ENCODE measurements at places on chromosomes 7 and 10.

DNA sequence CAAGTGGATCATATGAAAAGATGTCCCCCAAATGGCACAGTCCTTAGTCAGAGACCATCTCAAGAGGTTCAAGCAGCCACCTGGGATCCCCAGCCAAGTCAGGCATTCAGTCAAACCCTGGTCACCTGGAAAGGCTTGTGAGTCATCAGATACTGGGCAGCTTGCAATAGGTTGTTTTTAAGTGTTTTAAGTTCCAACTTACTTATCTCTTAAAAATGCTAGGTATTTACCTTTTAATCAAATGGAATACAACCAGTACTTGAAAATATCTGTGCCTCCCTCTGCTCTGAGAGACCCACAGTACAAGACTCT is 262.2 kb downstream of the WDR11 start:
- H3K27me3 ChIP-seq, result no peaks in the 10 kb centered on the region
- H3K4me3 ChIP-seq, result no peak overlapping the region
- no peaks in the 10 kb centered on the region for H3K4me1 ChIP-seq
- DNase-seq, result peak; percentile 16

GRCh38 chr10:119201233-119201632 is 6.1 kb upstream of the GRK5 start:
- H3K27me3 ChIP-seq, result peaks cover 4% of the 10 kb centered on the region
- no peak overlapping the region for H3K27ac ChIP-seq
- peaks cover 21% of the 10 kb centered on the region for H3K4me1 ChIP-seq
- no peak for DNase-seq
- H3K36me3 ChIP-seq, result no peaks in the 10 kb centered on the region

DNA sequence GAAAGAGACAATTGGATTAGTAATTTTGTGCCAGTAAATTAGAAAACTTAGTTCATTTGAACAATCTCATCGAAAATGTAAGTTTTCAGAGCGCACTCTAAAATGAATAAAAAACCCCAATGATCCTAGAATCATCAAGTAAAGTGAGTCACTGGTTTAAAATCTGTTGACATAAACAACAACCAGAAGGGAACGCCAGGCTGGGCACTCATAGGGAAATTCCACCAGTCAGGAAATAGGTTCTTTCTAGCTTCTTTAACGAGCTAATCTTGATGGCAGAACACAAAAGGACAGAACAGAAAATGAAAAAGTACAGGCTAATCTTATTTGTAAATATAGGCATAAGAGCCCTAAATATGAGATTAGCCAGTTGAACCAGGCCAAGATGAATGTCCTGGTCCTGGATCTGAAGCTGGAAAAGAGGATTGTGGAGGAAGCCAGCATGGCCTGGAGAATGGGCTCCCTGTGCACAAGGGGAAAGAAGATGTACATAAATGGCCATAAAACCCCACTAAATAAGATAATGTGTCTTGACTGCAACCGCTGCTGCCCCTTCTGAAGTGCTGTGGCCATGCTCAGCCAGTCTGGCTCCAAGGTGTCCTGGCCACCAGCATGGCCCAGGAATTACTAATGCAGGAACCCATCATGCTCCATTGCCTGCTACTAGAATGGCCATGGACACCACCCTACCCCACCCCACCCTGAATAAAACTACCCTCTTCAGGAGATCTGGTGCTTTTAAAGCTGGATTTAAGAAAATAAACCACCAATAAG is 114.0 kb downstream of the WDFY4 start:
- no peak overlapping the region for H3K27ac ChIP-seq
- no peaks in the 10 kb centered on the region for H3K27me3 ChIP-seq
- no peaks in the 10 kb centered on the region for H3K4me1 ChIP-seq
- H3K4me3 ChIP-seq, result no peak overlapping the region

- no peaks in the 10 kb centered on the region for H3K36me3 ChIP-seq
- no peaks in the 10 kb centered on the region for H3K27me3 ChIP-seq
- H3K4me1 ChIP-seq, result peaks cover 6% of the 10 kb centered on the region
- no peak for DNase-seq
- H3K4me3 ChIP-seq, result no peak overlapping the region
Observed at GRCh38 chr10:103669243-103669929, 175.9 kb downstream of the NEURL1 start.

DNA sequence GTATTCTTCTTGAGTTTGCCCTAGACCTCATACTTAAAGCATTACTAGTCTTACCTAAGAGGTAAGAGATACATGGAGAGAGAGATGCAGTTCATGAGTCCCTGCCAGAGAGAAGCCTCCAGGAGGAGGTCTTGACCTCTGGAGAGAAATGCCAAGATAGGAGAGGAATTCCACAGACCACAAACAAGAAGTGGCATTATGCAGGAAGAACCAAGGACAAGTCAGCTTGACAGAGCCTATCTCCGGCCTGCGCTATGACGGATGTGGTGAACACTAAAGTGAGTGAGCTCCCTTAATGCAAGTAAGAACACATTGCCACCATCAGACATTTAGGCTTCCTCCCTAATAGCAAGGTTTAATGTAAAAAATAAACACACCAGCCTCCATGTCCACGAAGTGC is 27.9 kb upstream of the COL1A2 start:
- H3K27ac ChIP-seq, result no peak overlapping the region
- no peak for DNase-seq

DNA sequence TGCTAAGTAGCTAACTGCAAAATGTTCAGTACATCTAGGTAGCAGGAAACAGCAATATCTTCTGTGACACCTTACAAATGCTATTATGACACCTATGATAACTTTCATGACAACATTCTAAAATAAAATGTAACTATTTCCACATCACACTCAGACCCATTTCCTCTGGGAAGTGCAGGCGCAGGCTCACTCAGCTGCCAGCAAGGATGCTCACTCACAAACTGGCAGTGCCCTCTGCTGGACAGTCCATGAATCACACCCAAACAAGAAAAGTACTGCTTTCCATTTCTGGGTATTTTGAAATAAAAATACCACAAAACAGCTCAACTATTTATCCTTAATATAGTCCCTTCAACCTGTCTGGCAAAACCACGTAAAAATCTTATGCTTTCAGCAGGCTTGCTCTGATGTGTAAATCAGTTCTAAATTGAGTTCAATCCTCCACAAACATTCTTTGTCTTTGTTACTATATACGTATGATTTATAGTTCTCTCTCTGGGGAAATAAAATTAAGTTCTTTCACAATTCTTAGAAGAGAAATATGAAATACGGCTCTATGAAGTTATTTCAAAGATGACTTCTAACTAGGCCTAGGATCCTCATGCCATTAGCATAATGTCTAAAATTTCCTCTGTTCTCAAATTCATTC is 176.6 kb downstream of the PARD3 start:
- no peak overlapping the region for H3K27ac ChIP-seq
- no peak overlapping the region for H3K4me3 ChIP-seq
- no peaks in the 10 kb centered on the region for H3K4me1 ChIP-seq
- no peaks in the 10 kb centered on the region for H3K36me3 ChIP-seq
- DNase-seq, result peak; percentile 61

DNA sequence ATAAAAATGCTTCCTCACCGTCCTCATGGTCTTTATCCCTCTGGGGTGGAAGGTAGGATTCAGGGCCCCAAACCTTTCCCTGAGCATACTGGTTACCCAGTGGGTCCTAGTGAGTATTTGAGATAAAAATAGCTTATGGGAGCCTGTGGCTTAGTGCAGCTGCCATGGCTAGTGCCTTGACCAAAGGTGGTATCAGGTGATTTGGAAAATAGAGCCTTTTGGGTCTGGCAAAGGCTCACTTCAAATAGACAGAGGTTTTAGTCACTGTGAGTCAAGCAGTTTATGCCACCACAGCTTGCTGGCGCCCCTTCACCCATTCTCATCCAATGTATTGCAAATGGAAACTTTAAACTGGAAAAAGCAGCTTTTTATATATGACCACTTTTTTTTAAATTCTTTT is 30.4 kb downstream of the PLAU start:
- H3K27ac ChIP-seq, result no peak overlapping the region
- H3K4me3 ChIP-seq, result no peak overlapping the region
- no peaks in the 10 kb centered on the region for H3K36me3 ChIP-seq
- DNase-seq, result peak; percentile 39

- DNase-seq, result no peak
- H3K36me3 ChIP-seq, result no peaks in the 10 kb centered on the region
- no peak overlapping the region for H3K27ac ChIP-seq
- no peaks in the 10 kb centered on the region for H3K4me1 ChIP-seq
- no peak overlapping the region for H3K4me3 ChIP-seq
- no peaks in the 10 kb centered on the region for H3K27me3 ChIP-seq
Observed at GRCh38 chr7:98779800-98780587, 89.8 kb downstream of the TMEM130 start.

- no peak for DNase-seq
- no peak overlapping the region for H3K4me3 ChIP-seq
- no peaks in the 10 kb centered on the region for H3K36me3 ChIP-seq
- H3K27me3 ChIP-seq, result no peaks in the 10 kb centered on the region
- H3K27ac ChIP-seq, result no peak overlapping the region
Observed at GRCh38 chr10:102949916-102950315, 31.8 kb downstream of the CNNM2 start.

- H3K4me3 ChIP-seq, result peak overlapping the region; percentile 88
- H3K27ac ChIP-seq, result peak overlapping the region; percentile 47
- no peaks in the 10 kb centered on the region for H3K27me3 ChIP-seq
- H3K4me1 ChIP-seq, result peaks cover 23% of the 10 kb centered on the region
Observed at GRCh38 chr7:28688174-28688573, 270.0 kb downstream of the TRIL start.

DNA sequence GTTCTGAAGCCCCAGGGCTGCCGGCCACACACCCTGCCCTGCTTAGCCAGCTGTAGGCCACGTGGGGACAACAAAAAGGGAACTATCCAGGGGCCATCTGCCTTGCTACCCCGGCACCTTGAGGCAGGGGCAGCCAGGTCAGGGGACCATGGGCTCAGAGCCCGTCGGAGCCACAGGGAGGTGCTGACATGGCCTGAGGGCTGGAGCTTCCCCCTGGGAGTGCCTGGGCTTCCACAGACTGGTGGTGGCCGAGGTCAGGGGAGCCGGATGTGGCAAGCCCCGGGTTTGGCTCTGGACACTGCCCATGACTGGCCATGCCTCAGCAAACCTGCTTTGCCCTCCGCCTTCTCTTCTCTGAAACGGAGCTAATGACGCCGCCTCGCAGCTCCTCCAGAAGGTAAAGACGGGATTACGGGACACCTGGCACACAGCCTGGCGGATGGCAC is 178.5 kb downstream of the EBF3 start:
- no peaks in the 10 kb centered on the region for H3K36me3 ChIP-seq
- no peaks in the 10 kb centered on the region for H3K4me1 ChIP-seq
- H3K4me3 ChIP-seq, result no peak overlapping the region
- no peak overlapping the region for H3K27ac ChIP-seq
- DNase-seq, result no peak

- no peak overlapping the region for H3K4me3 ChIP-seq
- no peaks in the 10 kb centered on the region for H3K27me3 ChIP-seq
- H3K4me1 ChIP-seq, result peaks cover 49% of the 10 kb centered on the region
- peak; percentile 94 for DNase-seq
- H3K27ac ChIP-seq, result peak overlapping the region; percentile 81
Observed at GRCh38 chr10:61842755-61843497, 58.6 kb upstream of the ARID5B start.

DNA sequence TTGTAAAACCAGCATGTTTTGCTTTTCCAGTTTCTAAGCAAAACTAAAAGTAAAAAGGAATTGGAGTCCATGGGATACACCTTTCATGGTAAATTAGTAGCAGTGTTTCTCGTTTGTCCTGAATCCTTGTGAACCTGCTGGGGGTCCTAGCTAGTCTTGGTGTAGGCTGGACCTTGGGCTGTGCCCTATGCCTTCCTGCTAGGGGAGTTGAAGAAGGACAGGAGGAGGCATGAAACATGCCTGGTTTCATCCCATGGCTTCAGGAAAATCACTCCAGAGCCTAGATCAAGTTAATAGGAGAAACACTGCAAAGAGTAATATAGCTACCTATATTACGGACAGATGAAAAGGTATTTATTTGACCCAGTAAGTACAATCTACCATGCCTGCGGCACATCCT is 41.1 kb upstream of the GDF10 start:
- no peaks in the 10 kb centered on the region for H3K36me3 ChIP-seq
- no peak overlapping the region for H3K4me3 ChIP-seq
- peaks cover 1% of the 10 kb centered on the region for H3K4me1 ChIP-seq
- DNase-seq, result no peak
- H3K27me3 ChIP-seq, result no peaks in the 10 kb centered on the region

GRCh38 chr7:3215624-3216585 is 85.1 kb upstream of the SDK1 start:
- H3K27ac ChIP-seq, result no peak overlapping the region
- H3K4me3 ChIP-seq, result no peak overlapping the region
- no peak for DNase-seq
- no peaks in the 10 kb centered on the region for H3K36me3 ChIP-seq

GRCh38 chr10:88874281-88874680 is 5.8 kb upstream of the STAMBPL1 start:
- no peak overlapping the region for H3K4me3 ChIP-seq
- no peak for DNase-seq
- H3K27ac ChIP-seq, result no peak overlapping the region
- no peaks in the 10 kb centered on the region for H3K4me1 ChIP-seq
- no peaks in the 10 kb centered on the region for H3K36me3 ChIP-seq

GRCh38 chr10:110134917-110135316 is 72.5 kb upstream of the MXI1 start:
- no peaks in the 10 kb centered on the region for H3K27me3 ChIP-seq
- H3K36me3 ChIP-seq, result peaks cover 18% of the 10 kb centered on the region
- H3K4me1 ChIP-seq, result no peaks in the 10 kb centered on the region
- H3K27ac ChIP-seq, result no peak overlapping the region
- H3K4me3 ChIP-seq, result no peak overlapping the region

- DNase-seq, result no peak
- no peak overlapping the region for H3K4me3 ChIP-seq
- no peaks in the 10 kb centered on the region for H3K4me1 ChIP-seq
- H3K27ac ChIP-seq, result no peak overlapping the region
- no peaks in the 10 kb centered on the region for H3K27me3 ChIP-seq
Observed at GRCh38 chr10:13276749-13277365, 23.0 kb downstream of the PHYH start.

DNA sequence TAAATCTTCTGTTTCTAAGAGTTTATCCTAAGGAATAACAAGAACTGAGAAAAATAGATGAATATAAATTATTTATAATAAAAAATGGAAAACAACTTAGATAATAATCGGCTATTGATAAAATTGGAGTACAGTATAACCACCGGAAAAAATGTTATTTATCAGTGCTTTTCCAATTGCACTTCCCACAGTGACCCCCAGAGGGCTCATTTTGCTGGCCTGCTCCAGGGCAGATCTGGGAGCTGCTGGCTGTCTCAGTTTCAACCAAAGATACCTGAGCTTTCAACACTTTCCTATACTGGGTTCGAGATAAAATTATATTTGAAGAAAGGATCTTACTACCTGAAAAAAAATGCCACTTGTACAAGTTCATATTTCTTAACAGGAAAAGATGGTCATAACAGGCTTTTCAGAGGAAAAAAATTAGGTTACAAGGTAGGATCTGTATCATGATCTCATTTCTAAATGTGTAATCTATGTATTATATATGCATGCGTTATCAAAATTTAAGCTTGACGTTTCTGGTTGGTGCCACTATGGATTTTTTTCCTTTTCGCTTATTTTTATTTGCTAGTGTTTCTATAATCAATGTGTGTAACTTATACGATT is 165.7 kb downstream of the NPSR1 start:
- H3K4me1 ChIP-seq, result no peaks in the 10 kb centered on the region
- H3K36me3 ChIP-seq, result no peaks in the 10 kb centered on the region
- peaks cover 3% of the 10 kb centered on the region for H3K27me3 ChIP-seq
- no peak overlapping the region for H3K27ac ChIP-seq
- peak; percentile 17 for DNase-seq
- H3K4me3 ChIP-seq, result no peak overlapping the region

Measured in astrocyte (in vitro differentiated cells and primary cell).